ENCODE measurements at places on chromosomes 7 and 10.

DNA sequence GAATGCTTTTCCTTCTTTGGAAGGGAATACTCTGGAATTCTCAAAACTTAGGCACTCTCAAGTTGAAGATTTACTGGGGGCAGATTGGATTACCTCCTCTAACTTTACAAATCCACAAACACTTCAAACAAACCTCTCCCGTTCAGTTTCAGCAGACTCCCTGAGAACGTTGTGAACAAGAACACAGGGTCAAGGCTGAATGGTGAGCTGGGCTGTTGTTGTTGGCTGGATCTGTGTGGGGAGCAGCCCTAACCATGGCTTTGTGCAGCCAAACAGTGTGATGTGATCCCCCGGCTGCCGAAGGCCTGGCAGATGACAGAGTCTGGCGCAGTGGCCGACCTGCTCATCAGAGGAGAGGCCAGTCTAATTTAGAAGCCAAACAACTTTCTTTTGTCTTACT lies 93.1 kb downstream of the BMPER start:
- DNase-seq: no peak

GRCh38 chr7:44259547-44260457 lies 59.0 kb downstream of the YKT6 start:
- DNase-seq: peak; percentile 42

DNA sequence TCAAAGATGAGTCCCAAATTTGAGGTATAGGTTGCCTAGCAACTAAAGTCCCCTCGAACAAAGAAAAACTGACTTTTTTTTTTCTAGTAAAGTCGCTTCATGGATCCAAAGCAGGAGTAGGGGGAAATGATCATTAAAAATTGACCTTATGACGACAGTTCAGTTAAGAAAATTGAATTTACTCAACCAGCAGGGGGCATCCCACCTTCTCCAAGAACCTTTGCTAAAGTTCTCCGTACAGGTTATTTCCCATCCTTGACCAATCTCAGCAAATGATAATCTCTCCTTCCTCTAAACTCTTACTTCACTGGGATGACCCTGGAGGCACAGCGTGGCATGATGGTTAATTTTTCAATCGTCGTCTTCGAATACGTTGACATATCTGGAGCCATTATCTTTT lies 228.3 kb downstream of the CALN1 start:
- no peak for DNase-seq

DNA sequence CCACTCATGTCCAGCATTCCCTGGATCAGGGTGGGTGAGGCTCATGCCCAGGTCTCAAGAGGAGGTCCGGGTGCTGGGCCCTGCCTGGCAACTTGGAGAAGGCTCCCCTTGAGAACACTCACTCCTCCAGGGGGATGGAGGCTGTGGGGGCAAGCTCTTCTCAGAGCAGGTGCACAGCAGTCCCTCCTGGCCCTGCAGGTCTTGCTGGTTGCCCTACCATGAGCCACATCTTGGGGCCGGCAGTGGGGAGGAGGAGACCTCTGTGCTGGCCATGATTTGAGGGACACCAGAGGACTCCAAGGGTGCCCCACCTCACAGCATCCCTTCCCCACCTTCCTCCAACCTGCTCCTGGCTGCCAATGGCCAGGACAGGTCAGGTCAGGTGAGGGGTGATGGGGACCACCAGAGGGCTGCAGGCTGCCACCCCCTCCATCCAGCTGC lies 87.4 kb upstream of the RET start:
- DNase-seq: no peak

DNA sequence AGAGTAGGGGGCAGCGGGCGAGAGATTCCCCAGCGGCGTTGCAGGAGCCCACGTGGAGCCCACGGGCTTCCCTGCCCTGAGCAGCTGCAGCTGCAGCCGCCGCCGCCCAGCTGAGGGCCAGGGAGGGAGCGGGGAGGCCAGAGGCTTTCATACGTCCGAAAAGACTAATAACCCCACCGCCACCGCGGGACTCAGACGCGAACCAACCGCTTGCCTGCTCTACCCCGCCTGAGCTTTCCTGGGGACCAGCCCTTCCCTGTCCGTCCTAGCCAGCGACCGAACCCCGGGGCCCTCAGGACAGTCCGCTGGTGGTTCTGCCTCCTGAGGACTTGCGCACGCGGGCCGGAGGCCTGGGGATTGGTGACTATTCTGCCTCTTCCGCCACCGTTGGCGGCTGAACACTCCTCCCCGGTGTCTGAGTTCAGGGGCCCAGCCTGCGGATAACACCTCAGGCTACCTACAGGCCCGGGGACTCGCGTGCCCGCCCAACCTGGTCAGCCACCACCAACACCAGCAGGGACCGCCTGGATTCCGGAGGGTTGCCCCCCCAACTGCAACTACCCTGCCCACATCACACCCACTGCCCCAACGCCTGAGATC lies 18.4 kb downstream of the IFT22 start:
- DNase-seq: no peak
